ENCODE measurements at places on chromosomes 6 and 20. TPM values are rescaled to one million over a fixed set of nuclear protein-coding genes. Genes with fewer than 3 reads are reported as not detected.

NKX2-2 gene
- total RNA-seq: 78.8 TPM

HS3ST5 gene
- total RNA-seq: not detected

KHDRBS2 gene
- not detected for total RNA-seq

EYS gene
- total RNA-seq: 0.50 TPM

HTR1E gene
- total RNA-seq: not detected

ELOVL4 gene
- 7.9 TPM for total RNA-seq

HLA-DRB5 gene
- not detected for total RNA-seq

DNA sequence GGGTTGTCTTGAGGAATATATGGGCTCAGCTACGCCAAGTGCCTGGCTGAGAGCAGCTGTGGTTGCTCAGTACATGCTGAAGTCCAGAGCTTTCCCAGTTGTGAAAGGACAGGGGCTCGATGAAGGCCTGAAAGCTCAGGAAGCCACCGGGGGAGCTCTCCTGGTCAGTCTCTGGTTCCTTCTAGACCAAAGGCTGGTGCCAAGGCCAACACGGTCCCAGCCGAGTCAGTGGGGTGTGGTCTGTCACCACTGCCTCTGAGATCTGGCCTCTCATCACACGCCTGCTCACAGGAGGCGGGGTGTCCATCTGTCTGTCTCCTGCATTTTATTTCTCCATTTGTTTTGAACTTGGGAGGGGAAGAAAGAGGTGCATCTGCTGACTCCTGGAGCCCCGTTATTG is 4.9 kb upstream of the FAM83C start:
- DNase-seq: no peak

- no peak for DNase-seq
These were observed 46.0 kb downstream of the PHIP start for GRCh38 chr6:79031821-79032590.

DNA sequence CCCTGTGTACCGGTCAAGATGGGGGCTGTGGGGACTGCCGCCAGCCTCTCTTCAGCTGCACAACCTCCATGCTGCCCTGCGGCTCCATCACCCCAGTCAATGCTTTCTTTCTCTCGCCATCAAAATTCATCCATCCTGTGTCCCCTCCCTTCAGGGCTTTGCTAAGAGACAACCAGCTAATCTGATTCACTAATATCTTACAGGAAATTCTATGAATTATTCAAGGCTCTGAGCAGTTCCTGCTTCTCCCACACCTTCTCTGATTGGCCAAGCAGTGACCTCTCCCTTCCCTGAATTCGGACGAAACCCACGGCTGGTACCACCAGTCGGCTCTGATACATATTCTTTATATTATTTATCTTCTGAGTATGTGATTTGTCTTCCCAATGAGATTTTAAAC is 13.8 kb downstream of the ITPR3 start:
- no peak for DNase-seq

- DNase-seq: no peak
These were observed 761.7 kb upstream of the FLRT3 start for GRCh38 chr20:15099130-15099529.

DNA sequence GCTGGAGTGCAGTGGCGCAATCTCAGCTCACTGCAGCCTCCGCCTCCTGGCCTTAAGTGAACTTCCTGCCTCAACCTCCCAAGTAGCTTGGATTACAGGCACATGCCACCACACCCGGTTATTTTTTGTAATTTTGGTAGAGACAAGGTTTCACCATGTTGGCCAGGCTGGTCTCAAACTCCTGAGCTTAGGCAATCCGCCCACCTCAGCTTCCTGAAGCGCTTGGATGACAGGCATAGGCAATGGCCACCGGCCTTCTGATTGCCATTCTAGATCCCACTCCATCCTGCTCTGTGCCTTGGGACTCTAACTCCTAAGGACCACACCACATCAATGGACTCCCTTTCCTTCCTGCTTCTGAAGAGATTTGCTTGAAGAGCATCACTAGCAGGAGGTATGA is 60.6 kb downstream of the SEL1L2 start:
- no peak for DNase-seq

GRCh38 chr6:93087606-93088005 is 331.8 kb downstream of the EPHA7 start:
- DNase-seq: no peak

- DNase-seq: peak; percentile 44
These were observed 1.3 kb upstream of the KCNQ2 start for GRCh38 chr20:63473555-63474449.

DNA sequence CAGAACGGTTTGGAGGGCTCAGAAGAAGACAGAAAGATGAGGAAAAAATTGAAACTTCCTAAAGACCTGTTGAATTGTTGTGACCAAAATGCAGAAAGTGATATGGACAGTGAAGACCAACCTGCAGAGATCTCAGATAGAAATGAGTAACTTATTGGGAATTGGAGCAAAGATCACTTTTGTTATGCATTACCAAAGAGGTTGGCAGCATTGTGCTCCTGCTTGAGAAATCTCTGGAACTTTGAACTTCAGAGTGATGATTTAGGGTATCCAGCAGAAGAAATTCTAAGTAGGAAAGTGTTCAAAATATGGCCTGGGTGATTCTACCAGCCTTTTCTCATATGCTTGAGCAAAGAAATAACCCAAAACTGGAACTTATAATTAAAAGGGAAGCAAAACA is 136.0 kb downstream of the GJA1 start:
- DNase-seq: no peak

GRCh38 chr20:54980103-54980960 is 504.9 kb downstream of the DOK5 start:
- DNase-seq: peak; percentile 25

- peak; percentile 41 for DNase-seq
These were observed 792 bp upstream of the MICA start for GRCh38 chr6:31402324-31403282.

DNA sequence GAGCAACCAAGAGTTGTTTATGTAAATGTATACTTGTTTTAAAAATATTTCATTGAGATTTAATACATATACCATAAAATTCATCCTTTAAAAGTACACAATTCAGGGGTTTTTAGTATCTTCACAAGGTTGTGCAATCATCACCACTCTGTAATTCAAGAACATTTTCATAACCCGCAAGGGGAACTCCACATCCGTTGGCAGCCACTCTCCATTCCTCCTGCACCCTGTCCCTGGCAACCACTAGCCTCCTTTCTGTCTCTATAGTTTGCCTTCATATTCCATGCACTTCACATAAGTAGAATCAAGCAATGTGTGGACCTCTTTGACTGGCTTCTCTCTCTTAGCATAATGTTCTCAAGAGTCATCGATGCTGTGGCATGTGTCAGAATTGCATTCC is 104.2 kb upstream of the PDE10A start:
- DNase-seq: no peak

GRCh38 chr6:153963352-153963751 is 75.7 kb upstream of the OPRM1 start:
- no peak for DNase-seq

DNA sequence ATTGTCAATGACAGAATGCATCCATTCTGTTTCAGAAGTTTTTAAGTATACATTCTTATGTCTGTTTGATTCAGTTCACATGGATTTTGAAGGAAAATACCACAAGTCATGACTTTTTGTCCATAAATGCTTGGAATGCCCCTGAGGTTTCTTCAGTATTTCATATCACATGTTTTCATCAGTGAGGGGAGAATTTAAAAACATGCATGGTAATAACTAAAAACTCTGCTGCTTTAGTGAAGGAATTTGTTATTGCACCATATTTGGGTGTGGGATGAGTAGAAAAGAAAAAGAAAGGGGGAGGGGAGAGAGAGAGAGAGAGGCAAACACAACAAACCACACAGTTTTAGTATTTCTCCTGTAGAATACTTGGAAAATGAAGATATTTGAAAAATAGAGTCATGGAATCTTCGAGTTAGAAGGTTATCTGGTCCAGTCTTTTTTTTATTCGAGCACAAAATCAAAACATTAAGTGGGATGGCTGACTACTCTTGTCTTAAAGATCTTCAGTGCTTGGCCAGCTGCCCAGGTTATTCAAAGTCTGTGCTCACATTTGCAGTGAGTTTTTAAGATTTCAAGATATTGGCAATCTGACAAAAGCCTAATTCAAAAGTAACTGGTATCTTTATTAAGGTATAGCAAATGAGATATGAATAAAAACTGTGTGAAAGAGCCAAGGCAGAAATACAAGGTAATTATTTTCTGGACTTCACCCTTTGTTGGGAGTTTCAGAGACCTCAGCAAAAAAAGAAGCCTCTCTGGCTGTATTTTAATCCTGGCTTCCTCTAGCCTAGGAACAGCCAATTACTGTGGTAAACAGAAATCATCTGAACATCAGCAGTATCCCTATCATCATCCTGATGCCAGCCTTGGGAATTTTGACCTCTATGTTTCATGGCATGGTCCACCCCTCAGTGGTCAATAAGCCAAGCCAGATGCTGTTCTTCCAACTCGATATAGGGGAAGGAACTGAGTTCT is 687.9 kb upstream of the CITED2 start:
- peak; percentile 85 for DNase-seq

DNA sequence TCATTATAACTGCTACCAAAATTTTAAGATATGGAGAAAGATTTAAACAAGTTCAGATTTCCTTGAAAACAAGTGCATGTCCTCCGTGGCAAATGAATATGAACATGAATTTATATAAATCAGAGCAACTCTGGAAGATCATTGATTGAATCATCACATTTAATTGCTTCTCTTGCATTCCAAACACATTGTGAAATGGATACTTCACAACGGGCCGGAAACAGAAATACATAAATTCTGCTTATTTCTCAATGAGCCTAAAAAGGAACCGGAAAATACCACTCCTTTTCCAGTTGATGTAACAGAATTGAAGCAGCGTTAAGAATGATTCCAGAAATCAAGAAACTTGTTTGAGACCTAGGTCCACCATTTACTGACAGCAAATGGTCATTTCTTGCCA is 134.6 kb upstream of the BTN3A2 start:
- DNase-seq: peak; percentile 87

DNA sequence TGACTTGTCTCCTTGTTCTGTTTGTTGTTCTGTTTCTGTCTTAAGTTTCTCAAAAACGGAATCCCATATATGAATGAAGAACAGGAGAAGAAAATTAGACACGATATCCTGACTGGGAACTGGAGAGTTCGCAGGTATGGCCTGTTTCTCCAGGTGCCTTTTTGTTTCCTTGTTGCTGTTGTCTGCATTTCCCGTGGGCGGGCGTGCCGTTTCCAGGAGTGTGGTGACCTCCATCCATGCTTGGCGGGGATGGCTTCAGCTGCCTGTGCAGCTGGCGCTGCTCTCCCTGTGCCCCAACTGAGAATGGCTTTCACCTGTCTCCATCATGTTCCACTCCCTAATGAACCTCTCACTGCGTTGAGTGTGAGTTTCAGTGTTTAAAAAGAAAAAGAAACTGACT is 4.4 kb downstream of the PNLDC1 start:
- no peak for DNase-seq

GRCh38 chr6:76026101-76026500 is 46.4 kb downstream of the IMPG1 start:
- DNase-seq: no peak
